ENCODE measurements at places on chromosomes 5 and 9.
A peak's percentile ranks its signal among the peaks of the same experiment; 100 is the strongest.

- no peak for DNase-seq
Observed at GRCh38 chr9:125758986-125759763, 12.0 kb downstream of the PBX3 start.

DNA sequence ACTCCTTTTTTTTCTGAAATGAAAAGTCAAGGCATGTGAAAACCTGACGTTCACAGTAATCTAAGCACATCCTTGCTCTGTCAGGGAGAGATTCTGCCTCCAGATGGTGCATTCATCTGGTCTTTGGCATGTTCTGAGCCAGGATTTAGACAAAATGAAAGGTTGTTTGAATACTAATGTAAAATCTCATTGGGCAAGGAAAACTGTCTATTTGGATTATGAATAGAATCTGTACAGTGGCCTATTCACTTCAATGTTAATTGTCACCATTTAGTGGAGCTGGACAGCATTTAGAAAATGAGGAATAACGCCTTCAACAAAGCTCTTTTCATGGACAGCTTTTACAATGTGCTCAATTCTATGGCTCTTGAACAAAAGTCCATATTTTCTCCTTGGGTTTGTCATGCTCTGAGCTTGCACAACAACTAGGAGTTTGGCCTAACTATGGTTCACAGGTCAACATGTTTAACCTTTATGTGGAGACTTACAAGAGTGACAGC lies 28.9 kb downstream of the ARHGEF28 start:
- DNase-seq, result no peak

DNA sequence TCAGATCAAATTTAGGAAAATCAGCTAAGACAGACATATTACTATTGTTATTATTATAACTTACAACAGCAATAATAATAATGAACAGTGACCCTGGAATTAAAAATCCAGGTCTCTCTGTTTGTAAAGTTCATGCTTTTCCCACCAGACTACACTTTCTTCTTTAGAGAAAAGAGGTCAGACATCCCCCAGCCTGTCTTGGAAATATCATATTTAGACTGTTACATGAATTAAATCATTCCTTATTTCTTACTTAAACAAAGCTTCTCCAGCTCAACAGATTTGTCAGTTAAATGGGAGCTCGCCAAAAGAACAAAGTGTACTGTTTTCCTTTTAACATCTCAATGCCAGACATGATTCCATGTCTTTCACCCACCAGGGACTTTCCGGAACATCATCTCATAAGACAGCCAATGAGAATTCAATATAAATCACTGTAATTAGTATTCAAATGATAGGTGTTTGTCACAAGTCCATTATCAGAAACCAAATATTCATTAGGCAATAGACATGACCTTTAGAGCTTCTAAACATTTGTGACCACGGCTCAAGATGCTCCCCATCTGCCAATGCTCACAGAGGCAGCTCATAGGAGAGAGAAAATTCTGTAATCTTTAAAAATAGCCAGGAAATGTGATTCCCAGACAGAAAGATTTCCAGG lies 351.9 kb downstream of the ENC1 start:
- no peak for DNase-seq

DNA sequence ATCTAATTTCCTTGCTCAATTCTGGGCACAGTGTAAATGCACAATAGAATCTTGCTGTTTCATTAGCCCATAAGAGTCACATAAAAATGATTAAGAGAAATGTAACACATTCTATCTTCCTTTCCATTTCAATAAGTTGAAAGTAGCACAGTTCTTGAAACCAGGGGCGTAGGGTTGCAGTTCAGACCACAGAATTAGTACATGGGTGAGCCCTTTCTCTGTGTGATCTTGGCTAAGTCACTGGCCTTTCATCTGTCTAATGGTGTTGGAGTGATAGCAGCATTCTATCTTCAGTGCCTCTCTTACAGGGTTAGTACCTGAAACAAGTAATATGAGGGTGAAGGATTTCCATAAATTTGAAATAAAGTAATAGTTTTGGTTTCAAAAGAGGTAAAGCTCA lies 445.3 kb upstream of the ZNF462 start:
- no peak for DNase-seq

- DNase-seq, result no peak
Observed at GRCh38 chr5:180090769-180091546, 19.4 kb upstream of the RNF130 start.

DNA sequence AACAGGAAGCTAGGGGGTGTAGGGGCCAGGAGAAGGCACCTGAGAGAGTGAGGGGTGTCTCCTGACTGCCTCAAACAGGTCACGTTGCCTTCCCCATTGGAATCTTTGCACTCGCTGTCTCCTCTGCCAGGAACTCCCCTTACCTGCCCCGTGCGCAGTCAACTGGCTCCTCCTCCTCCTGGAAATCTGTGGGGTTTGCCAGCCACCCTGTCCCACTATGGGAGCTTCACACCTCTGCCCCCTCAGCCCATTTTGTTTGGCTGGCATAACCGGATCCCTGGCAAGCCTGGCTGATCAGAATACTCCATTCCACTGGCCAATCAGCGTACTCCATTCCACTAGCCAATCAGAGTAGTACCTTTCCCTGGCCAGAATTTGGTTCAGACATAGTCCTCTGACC lies 10.4 kb upstream of the SLC34A1 start:
- no peak for DNase-seq

GRCh38 chr5:107646418-107646817 lies 24.3 kb downstream of the EFNA5 start:
- no peak for DNase-seq

- no peak for DNase-seq
Observed at GRCh38 chr5:56326116-56326515, 93.0 kb upstream of the ANKRD55 start.

DNA sequence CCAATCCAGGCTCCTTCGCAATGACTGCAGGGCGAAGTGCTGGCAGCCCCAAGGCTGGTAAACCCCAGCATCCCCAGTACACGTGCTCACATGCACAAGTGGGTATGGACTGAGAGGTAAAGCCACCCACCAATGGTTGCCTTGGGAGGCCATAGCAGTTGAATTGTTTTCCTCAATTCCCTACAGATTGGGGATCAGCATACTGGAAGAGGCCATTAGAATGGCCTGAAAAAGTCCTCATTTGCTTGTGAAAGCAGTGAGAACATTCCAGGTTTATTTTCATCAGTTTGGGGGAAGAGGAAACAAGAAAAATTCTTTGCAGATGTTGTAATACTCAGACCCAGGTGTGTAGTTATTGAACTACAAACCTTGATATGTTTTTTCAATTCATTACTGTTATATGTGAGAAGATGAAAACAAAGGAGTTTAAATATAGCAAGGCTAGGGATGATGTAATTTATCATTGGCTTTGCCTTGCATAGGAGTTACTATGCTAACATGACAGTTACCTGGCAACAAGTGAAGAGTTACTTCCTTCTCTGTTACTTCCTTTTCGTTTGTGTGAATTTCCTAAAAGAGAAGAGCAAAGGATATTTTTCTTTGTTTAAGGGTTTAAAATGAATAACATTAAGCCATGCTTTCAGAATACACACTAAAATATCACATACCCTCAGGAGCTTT lies 36.4 kb downstream of the MTMR12 start:
- DNase-seq, result no peak

DNA sequence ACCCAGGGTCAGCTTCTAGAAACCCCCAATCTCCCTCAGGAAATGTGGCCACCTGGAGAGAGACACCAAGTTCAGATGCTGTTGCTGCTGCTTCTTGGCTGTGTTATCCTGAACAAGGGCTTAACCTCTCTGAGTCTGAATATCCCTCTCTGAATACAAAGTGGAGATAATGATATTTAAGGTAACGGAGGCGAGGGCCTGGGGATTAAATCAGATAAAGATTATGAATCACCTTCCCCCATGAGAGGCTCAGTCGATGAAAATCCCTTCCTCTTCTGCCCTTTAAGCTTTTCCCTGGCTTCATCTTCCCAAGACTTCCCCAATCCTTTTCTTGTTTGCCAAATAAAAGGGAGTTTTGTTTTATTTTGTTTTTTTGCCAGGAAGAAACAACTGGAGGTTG lies 8.1 kb upstream of the CPLX2 start:
- DNase-seq, result no peak

DNA sequence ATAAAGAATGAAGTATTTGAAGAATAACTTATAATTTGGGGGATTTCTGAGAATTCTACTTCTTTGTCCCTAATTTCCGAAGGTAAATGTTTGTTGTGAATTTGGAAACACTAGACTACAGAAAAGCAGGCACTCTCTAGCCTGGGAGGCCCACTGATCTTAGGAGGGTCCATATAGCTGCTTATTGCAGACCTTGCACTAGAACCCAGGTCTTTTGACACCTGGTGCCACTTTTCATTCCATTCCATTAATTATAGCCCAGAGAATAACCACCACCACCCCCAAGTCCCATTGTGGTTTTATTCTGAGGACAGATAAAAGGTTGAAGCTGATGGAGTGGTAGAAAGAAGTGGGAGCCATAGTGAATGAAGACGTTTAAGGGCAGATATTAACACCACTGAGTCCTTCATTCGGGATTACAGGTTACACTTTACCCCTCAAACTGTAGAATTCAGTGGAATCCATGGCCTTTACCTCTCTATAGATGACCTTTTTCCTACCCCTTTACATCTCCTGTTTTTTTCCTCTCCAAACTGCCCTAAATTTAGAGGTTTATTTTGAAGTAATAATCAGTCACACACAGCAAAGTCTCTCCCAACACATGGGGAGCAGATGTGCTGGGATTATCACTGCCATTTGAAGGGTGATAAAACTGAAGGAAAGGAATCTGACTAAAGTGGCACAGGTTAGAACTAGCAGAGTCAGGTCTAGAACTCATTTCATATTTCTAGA lies 12.0 kb upstream of the PSMD5 start:
- no peak for DNase-seq

DNA sequence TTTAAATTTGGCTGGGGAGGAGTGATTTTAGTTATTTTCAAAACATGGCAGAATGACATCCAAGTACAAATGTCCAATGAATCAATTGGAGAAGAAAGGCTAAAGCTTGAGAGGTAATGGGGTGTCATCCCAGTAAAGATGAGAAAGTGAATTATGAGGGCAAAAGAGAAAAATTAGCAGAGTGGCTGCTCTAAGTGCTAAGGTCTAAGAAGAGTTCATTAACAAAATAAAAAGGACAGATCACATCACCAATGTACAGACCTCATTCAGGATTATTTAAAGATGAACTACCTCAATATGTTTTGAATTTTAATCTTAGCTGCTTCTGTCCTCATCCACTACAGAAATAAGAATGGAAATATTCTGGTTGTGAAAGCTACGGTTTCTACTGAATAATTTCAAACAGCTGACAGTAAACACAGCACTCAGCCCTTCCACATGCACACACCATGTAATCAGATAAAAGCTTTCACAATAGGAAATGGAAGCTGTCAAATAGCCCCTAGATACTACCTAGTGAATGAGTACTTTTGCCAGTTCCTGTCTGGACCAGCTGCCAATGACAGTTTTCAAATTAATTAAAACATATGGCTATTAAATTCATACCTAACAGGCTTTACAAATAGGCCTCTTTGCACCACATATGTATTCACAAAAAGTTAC lies 171.5 kb downstream of the SSBP2 start:
- DNase-seq, result no peak

GRCh38 chr5:176573564-176574296 lies 24.6 kb downstream of the CDHR2 start:
- DNase-seq, result peak; percentile 84

DNA sequence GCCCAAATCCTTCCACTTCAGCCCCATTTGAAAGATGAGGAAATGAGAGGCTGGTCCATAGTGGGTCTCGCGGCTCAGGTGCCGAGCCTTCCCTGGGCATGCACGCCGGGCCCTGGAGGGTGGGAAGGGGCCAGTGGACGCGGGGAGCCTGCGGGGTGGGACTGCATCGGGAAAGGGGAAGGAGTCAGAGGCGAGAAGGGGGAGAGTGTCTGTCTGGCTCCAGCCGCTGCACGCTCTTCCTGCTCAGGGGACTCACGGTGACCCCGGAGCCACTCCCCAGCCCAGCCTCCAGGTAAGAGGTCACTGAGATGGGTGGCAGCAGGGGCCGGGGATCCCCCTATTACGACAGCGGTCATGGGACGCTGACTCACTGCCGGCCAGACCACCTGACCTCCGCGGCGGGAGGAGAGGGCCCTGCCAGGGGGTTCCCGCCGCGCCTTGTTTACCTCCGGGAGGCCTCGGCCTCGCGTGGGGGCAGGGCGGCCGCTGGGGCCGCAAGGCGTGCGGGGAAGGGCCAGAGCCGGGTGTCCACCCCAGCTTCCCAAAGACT lies 1.9 kb upstream of the SQSTM1 start:
- peak; percentile 96 for DNase-seq

GRCh38 chr5:137051161-137051560 lies 448.0 kb downstream of the SPOCK1 start:
- no peak for DNase-seq

DNA sequence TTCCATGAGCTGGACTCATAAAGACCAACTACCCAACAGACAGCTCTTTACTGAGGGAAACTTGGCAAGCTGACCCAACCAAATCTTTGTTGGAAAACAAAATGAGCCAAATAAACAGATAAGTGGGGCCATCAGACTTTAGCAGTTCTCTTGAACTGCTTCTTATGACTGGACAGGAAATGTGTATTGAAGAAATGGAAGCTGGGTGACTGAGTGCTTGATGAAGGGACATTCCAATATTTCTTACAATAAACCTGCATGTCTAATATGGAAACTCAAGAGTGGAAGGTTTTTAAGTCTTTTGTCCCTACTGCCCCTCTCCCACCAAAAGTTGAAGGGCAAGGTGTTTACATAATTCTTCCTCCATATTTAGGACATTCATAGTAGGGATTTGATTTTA lies 218.8 kb upstream of the NR4A3 start:
- no peak for DNase-seq

DNA sequence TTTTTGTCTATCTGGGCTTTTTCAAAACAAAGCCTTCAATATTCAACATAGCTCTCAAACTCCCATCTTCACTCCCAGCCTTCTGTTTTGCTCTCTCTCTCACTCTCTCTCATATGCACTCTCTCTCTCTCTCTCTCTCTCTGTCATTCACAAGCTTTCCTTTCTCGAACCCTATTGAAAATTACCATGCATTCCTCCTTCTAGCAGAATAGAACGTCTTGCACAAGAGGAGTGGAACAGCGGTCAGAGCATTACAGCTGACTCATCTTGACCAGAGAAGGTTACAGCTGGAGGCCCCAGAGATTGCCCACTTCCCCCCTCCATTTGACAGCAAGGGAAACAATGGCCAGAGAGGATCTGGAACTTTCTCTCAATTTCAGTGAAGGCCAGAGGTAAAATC lies 51.0 kb upstream of the LIFR start:
- DNase-seq, result no peak

- no peak for DNase-seq
Observed at GRCh38 chr5:156181656-156182055, 145.3 kb upstream of the SGCD start.

GRCh38 chr5:90345684-90346083 lies 63.9 kb downstream of the CETN3 start:
- DNase-seq, result no peak

Measured in Right ventricle myocardium inferior (tissue), 1 donor.